Stimulated activated naive CD4-positive, alpha-beta T cell treated with Interleukin-2 at 50 U/mL for 16 hours (primary cell): ENCODE measurements at places on chromosomes 6 and 20.

DNA sequence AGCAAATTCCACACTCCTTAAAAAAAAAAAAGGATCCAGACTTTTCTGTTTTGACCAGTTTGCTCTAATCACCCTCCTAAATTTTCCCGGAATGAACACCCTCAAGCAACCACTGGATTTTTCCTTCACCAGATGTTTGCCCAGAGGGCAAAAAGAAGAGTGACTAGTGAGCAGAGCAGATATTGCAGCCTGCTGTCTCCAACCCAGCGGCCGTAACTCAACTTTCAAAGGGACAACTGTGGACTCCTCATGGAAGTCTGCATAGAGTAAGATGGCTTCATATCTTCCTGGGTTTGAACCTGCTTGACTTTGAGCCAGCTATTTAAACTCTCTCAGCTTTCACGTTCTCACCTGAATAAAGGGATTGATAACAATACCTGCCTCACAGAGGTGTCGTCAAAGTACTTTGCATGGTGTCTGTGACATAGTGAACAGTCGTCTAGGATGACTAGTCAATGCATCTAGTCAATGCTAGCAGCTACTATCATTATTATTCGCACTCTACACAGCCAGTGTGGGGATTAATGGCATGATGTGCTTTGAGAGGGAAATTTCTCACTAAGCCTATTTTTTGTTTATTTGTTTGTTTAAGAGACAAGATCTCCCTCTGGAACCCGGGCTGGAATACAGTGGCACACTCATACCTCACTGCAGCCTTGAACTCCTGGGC is 92.2 kb upstream of the HIVEP1 start:
- DNase-seq = no peak

DNA sequence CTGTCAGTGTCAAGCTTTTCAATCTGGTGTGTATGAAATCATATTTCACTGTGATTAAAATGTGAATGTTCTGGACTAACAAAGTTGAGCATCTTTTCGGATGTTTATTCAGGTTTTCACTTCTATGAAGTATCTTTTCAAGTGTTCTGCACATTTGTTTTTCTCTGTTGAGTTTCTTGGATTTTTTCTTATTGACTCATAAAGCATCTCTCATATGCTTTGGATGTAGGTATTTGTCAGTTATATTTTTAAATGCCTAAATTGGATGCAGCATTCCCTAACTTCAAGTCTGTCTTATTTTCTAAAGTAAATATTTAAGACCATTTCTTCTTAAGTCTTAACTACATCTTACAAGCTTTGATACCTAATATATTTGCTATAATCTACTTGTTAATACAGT is 398.0 kb downstream of the PLCB1 start:
- no peak for DNase-seq

DNA sequence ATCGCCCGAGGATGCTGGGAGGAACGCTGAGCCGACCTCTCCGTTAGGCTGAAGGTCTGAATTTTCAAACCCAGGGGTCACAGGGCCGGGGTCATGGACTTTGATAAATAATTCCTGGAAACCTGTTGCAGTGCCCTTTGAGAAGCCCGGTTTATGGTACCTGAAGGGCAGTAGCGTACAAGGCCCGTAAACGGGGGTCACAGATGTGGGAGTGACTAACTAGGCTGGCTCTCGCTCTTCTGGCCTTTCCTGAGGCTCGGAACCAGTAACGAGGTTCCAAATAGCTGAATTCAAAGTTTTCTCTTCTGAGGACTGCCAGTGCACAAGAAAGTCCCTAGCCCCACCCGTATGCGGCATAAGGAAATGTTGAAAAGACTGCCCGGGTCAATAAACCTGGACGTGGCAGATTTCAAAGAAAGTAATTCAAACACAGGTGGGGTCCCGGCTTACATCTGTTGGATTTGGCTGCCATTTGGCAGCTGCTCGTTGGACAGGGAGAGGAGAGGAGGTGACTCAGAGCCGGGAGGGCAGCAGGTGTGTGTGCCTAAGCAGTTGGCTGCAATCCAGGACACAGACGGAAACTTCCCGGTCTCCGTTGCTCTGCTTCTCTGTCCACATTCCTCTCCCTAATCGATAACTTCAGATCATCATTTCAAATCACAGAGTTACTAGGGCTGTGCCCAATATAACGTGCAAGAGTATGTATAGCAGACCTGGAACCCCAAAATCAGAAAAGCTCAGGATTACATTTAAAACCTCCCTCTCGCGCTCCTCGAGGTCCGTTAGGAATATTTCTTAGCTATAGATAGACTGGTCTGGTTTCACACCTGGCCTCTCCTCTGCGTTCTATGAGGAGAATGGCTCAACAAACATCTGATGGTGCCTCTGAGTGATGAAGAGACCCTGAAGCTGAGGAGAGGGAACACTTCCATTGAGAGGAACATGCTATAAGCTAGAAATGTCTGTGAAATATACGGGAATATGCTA is 765 bp upstream of the GMDS start:
- peak; percentile 14 for DNase-seq

- DNase-seq = no peak
Measured at GRCh38 chr20:34396408-34396807, 33.3 kb downstream of the ITCH start.

GRCh38 chr6:131054392-131055250 is 8.4 kb downstream of the EPB41L2 start:
- DNase-seq = no peak
